NCI-H226 (cell line): ENCODE measurements at places on chromosomes 2 and 18.

DNA sequence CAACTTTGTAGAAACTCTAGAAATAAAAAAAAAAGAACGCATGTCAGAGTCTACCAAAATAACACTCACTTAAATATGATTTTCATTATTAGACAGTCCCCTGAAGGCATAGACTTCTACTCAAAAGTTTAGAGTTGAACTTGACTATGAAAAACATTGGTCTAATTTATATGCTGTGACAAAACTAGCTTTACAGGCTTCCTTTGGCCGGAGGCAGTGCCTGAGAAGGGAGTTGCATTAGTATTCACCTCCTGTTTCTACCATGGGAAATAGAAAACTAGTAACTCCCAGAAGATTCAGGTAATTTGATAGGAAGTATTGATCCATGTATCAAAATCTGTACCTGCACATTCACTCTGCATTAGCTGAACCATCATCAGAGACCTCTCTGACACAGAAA, 163.4 kb upstream of the NOSTRIN start:
- no peak for DNase-seq

DNA sequence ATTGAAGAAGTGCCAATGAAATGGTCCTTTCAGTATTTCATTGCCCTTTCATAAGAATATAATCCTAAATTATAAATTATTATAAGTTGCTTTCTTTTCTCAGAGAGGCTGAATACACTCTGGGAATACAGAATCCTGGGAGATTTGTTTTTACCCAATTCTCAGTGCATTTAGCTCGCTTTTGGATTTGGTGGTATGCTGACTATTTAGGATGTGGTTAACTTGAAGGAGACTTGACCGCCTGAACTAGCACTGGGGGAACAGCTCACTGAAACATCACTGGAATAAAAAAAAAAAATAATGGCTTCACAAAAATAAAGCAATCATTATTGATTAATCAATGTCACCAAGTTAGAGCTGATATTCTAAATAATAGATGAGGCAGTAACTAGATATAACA, 10.2 kb downstream of the TNFAIP6 start:
- no peak for DNase-seq

GRCh38 chr18:48090021-48090420, 159.6 kb upstream of the SMAD2 start:
- DNase-seq: no peak

GRCh38 chr2:105917226-105917625, 172.5 kb downstream of the NCK2 start:
- DNase-seq: peak; percentile 6

GRCh38 chr2:75525434-75526310, 35.1 kb downstream of the EVA1A start:
- peak; percentile 34 for DNase-seq

DNA sequence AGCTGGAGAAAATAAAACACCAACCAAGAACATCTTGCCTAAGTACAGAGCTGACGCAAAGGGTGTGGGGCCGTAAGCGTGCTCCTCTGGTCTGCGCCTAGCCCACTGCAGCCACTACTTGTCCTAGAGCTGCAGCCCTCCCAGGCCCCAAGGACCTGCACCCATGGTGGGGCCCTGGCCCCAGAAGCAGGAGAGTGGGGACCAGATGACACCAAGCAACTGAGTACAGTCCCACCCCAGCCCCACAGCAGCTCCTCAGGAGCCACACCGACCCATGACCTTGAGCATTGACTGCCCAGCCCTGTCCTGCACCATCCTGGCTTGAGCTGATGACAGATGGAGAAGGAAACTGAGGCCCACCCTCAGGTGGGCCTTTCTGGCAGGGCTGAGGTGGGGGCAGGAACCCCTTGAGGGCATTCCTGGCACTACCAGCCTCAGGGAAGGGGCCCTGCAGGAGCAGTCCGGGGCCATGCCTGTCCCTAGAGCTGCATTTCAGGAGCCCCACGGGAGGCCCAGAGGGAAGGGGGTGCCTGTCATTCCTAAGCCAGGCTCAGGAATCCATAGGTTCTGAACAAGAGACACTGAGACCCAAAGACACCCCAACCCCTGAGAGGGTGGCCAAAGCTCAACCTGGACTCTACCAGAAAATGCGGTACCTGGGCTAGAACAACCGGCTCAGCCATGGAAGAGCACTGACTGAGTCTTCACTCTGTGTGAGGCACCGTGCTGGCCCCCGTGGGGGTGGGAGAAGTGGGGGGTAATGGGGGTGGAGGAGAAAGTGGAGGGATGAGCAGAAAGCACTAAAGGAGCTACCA, 4.9 kb downstream of the KIF1A start:
- no peak for DNase-seq

DNA sequence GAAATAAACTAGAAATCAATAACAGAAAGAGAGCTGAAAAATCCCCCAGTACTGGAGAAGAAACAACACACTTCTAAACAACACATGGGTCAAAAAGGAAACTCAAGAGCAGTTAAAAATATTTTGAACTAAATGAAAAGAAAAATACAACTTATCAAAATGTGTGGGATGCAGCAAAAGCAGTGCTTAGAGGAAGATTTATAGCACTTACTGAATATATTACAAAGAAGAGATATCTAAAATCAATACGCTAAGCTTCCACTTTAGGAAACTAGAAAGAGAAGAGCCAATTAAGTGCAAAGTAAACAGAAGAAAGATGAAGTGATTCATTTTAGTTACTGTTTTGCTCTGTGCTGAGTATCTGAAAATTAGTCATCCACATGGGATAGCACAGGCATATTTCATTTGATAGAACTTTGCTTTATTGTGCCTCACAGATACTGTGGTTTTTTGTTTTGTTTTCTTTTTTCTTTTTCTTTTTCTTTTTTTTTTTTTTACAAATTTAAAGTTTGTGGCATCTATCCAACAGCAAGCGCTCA, 17.0 kb downstream of the TGFA start:
- DNase-seq: no peak

DNA sequence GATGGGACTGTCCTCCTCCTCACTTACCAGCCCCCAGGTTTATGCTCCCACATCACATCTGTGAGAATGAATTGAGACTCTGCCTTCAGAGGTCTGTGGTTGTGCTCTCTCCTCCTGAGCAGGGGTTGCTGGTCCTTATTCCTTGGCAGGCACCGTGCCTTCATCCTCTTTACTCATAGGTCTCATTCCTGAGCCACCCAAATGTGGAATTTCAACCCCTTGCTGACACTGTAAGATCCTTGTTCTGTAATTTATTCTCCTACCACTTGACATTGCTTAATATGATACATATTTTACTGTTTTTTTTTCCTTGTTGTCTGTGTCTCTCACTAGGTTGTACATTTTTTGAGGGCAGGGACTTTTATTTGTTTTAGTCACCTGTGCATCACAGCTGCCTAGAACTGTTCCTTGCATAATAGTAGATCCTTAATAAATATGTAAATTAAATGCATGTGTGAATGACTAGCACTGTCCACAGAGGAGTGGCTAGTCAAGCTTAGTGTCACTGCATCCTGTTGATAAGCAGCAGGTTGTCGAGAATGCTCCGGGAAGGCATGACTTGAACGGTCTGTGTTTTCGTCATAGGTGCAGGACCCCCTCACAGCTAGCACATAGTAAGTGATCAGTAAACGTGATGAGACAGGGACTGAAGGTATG, 180.6 kb downstream of the ZNF407 start:
- DNase-seq: peak; percentile 7

DNA sequence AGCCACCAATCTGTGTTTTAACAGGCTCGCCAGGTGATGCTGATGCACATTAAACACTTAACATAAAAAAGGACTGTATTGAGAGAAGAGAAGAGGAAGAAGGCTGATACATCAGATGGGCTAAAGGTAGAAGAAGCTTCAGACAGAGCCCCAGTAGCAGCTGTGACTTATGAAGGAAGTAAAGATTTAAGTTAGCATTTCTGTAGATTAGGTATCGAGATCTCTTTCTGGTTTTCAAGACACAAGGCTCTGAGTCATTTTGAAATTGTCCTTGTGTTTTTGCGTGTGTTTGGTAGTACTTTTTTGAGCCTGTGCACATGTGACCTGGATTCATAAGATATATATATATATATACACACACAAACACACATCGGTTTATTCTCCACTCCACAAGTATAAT, 40.6 kb upstream of the GCFC2 start:
- DNase-seq: no peak

- no peak for DNase-seq
Observed at GRCh38 chr2:1373830-1374229, 39.4 kb upstream of the TPO start.

DNA sequence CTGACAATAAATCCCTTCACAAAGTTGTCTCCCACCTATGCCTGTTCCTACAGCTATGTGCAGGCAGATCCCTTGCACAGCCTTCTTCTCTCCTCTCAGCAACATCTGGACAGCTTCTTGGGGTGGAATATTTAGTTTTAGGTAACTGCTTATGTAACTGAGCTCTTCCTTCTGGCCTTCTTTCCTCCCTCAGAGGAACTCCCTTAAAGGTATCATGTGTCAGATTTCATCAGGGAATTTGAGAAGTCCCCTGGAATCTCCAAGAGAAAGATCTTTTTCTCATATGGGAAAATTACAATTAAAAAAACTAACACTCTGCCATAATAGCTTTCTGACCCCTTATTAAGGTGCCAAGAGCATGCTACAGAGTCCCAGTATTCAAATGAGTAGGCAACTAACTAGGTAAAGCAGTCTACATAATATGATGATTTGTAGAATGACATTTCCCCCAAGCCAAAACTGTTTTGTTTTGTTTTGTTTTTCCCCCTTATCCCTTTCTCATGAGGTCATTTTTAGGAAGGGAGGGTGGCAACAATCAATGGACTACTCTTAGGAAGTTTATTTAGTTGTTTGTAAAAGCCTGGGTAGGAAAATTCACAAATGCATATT, 2.4 kb downstream of the TMEM200C start:
- DNase-seq: no peak

DNA sequence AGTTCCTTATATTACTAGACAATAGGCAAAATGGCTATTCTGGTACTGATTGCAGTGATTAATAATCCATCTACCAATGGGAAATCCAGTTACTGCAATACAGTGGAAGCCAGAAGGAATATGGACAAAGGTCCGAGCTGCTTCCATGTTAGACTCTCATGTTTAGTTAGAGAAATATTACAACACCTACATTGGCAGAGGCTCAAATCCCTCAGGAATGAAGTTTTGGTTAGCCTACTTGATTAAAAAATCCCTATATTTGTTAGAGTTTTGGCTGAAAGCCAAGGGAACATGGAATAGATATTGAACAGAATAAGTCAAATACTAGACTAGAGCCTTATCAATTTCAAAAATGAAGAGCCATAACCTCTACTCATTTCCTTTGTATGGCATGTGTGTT, 48.5 kb downstream of the ARL6IP6 start:
- peak; percentile 47 for DNase-seq

DNA sequence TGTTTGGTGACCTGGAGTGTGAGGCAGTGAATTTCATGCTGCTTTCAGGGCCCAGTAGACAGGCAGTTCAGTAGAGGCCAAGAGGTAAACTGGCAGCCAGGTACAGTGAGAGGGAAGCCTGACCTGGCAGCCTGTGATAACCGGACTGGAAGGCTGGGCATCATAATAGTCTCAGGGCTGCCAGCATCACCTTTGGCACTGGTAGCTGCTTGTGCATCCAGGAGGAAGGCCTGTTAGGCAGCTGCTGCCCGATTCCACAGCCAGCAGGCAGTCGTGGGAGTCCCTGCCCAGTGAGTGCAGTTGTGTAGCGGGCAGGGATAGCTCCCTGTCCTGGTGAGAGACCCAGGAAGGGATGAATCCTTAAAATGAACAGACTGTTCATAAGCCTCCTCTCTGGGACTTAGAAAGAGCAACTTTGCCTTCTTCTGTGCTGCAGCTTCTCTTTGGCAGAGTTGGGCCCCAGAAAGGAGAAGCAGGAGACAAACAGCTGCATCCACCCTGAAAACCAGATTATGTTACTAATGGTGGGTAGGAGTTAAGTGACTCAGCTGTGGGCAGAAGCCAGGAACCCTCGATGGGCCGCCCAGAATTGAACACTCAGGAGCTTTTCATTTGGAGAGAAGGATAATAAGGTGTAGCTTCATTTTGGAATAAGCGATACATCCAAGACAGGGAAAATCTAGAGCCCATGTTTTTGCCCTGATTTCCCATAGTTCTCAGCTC, 8.1 kb upstream of the GPBAR1 start:
- no peak for DNase-seq

DNA sequence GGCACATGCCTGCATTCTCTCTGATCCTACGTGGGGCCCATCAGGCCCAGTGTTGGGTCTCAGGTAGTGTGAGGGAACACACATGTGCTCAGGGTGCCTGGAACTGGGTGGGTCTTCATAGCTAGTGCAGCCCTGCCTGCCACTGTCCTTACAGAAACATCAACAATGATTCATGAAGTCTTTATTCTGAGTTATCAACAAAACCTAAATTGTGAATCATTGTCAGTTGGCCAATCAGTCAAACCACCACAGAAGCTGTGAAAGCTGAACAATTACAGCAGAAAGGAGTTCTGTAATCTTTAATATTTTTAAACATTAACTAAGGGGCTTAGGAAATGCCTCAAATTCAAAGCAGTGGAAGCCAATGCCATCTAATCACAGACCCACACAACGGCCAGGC, 82.8 kb upstream of the ZNF521 start:
- no peak for DNase-seq

DNA sequence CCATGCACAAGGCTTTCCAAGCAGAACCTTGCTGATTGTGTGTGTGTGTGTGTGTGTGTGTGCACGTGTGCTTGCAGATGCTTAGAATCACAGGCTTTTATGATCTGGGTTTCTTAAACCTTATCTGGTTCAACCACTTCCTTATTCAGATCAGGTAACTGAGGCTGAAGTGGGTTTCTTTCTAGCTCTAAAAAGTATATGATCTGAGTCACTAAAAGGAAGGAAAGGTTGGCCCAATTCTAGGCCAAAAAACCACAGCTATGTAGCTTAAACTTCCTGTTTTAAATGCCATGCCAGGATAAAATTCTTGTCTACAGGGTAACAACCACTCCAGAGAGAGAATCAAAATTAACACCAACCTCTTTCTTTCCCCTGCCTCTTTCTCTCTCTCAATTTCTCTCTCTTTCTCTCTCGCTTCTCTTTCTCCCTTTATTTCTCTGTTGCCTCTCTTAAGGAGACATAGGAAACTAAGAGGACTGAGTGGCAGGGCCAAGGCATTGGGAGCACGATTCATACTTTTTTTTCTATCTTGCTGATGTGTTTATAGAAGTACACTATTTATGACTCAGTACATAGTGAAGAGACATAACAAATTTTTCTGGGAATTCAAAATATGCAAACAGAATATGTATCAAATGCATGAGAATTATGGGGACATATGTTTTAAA, 140.3 kb downstream of the TRIB2 start:
- DNase-seq: peak; percentile 89

DNA sequence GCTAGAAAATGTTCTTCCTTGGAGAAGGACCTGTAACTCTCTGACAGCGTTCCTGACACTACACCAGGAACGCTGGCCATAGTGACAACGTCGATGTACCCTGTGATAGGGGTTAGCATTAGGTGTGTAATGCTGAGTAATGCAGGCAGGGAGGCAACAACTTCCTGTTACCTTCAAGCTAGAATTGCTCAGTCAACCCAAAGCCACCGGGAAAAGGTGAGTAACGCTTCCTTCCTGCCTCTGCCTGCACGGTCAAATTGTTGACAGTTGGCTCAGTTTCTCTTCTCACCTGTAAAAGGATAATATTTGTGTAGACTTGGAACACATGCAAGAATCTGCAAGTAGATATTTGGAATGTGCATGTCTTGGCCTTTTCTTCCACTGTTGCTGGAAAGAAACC, 12.7 kb downstream of the FAM110C start:
- no peak for DNase-seq

GRCh38 chr2:237882510-237883481, 23.4 kb downstream of the RAMP1 start:
- DNase-seq: no peak

- no peak for DNase-seq
Observed at GRCh38 chr2:85853499-85854165, 35.2 kb downstream of the ST3GAL5 start.
